NCI-H2227 treated with DMSO at 0.1 percent for 48 hours (cell line): ENCODE measurements at places on chromosomes 5 and 9.

- DNase-seq: no peak
These were observed 30.3 kb upstream of the HMGCR start for GRCh38 chr5:75306746-75307145.

DNA sequence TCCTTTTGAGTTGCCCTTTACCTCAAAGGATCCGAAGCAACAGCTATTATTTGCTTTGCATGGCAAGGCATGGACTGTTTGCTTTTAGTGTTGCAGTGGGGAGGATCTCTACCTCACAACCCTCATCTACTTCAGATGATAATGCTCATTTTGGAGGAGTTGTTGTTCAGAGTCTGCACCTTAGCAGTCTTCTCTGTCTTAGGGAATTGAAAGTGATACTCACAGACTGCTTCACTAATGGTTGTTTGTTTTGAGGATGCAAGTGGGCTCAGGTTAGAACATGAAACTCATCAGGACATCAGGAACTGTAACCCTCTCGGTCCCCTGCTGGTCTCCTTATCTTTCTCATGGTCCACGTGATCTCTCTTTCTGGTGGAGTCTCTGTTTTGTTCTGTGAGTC, 172.9 kb upstream of the ANKH start:
- no peak for DNase-seq

DNA sequence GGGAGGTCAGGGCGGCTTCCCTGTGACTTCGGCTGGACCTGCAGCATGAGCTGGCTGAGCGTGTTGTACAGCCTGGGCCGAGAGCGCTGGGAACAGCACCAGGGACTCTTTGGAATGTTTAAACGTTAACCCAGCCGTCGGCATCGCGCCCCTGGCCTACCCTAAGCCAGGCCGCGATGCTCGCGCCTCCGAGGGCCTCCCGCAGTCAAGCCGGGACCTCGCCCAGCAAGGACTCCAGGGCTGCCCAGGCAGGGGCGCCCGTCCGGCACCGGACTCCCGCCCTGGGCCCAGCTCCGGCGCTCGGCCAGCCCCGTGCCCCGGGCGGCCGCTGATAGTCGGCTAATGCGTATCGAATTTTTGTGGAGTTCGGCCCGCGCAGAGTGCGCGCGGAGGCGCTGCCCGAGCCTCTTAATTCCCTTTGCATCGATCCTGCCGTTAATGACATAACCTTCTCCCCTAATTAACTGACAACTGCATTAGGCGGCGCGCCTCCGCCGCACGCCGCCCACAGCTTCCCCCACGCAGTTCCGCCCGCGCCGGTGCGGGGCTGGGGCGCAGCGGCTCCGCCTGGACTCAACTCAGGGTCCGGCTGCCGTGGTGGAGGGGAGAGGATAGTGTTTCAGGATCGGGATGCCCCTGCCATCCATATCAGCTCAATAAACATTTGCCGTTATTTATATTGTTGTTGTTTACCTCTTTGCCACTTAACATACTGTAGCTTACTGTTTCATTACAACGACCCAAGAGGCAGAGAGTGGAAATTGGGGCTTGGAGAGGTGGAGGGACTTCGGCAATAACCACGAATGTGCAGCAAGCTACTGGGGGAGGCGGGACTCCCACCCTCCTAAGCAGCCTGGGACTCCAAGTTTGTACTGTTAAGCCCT, 28.8 kb upstream of the CDC23 start:
- no peak for DNase-seq

DNA sequence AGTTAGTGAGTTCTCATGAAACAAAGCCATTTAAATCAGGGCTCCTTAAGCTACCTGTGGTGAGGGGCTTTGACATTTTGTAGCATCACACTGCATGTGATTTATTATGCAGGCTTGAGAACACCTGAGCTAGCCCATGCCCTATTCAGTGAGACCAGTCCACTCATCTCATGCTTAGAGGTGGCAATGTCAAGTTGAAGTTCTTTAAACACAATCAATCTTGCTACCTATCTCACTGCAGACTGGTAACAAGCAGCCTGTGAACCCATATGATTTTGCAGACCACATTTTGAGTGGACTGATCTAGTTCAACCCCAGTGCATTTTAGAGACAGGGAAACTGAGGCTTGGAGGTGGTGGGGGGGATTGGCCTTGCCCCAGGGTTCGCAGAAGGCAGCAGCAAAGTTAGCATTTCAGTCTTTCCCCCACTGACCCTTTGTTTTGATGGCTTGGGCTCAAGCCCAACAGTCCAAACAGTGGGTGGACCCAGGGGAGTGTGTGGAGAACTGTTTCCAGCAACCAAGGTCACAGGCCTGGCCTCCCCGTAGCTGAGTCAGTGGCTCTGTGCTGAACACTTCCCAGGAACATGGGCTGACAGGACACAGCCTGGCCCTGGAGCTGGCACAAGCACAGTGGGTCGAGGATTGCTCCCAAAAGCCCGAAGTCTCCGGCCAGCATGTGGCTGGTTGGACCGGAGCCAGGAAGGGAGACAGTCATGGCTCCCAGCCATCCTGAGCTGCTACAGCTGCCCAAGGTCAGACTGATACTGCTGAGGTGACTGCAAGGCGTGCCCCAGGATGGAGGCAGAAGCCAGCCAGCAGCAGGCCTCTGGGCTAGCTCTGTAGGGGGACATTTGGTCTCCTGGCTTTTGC, 95.3 kb downstream of the RGS3 start:
- DNase-seq: no peak

GRCh38 chr9:38088006-38088925, 19.2 kb upstream of the SHB start:
- DNase-seq: no peak

- DNase-seq: no peak
These were observed 12.5 kb downstream of the NR3C1 start for GRCh38 chr5:143390941-143391340.
